Common myeloid progenitor, CD34-positive (primary cell): ENCODE measurements at places on chromosomes 4 and X.

DNA sequence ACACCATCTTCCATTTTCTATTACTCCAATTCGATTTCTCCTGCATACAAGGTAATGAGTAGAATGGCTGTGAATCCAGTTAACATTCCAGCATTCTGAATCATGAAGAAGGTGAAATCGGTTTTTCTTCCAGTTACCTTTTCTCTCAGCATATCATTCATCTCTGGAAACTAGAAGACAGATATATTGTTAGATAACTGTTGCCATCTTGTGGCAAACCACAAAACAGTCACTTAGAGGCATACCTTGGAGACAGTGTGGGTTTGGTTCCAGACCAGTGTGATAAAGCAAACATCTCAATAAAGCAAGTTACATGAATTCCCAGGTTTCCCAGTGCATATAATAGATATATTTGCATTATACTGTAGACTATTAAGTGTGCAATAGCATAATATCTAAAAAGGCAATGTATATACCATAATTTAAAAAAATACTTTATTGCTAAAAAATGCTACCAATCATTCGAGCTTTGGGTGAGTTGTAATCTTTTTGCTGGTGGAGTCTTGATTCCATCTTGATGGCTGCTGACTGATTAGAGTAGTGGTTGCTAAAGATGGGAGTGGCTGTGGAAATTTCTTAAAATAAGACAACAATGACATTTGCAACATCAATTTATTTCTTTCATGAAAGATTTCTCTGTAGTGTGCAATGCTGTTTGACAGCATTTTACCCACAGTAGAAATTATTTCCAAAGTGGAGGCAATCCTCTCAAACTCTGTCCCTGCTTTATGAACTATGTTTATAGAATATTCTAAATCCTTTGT is 82.1 kb downstream of the SLC39A8 start:
- DNase-seq, result peak; percentile 51

DNA sequence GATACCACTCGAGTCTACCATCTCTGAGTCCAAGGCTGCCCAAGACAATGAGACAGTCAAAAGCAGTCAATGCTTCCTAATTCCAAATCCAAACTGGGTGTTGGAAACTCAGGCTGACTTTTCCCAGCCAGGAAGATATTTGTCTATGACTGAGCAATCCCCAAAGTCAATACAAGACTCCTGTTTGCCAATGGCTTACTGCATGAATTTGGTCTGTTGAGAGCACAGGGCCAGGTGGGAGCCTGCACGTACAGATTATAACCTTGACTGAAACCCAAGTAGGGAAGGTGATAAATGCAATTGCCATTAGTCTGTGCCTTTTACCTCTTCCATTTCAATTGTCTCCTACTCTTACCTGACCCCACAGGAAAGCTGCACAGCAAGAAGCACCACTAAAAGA is 72.6 kb upstream of the PPARGC1A start:
- no peak for DNase-seq

- DNase-seq, result no peak
These were observed 38.6 kb downstream of the CENPU start for GRCh38 chr4:184695178-184695896.

- peak; percentile 39 for DNase-seq
These were observed 67.9 kb downstream of the PPP3CA start for GRCh38 chr4:101279377-101279871.

- no peak for DNase-seq
These were observed 68.5 kb downstream of the SH3RF1 start for GRCh38 chr4:169202145-169202699.

DNA sequence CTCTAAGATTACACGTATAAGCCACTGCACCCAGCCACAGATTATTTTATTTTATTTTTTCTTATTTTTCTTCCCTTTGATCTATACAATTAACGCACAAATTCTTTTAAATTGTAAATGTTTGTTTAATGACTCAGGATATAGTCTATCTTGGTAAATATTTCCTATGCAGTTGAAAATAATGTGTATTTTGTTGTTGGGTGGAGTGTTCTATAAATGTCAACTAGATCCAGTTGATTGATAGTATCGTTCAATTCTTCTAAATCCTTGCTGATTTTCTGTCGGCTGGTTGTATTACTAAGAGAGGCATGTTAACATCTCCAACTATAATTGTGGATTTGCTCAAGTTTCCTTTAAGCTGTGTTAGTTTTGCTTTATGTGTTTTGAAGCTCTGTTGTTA is 92.0 kb downstream of the TRAPPC11 start:
- no peak for DNase-seq

DNA sequence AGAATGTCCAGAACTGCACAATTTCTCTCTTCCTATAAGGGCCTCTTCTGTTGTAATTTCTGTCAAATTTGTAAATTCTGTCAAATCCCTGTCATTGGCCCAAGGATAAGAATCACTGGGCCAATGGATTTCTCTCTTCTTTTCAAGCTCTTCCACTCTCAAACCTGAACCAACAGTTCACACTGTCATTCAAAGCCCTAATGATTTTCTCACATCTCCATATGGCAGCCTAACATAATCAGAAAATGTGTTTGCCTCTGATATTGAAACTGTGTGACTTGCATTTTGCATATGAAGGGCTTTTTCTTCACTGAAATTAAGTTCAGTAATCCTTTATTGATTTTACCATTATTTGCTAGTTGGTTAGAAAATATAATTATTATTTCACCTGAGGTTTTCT is 1349.1 kb downstream of the FSTL5 start:
- DNase-seq, result no peak
